ENCODE measurements at places on chromosomes 6 and 20. TPM values are rescaled to one million over a fixed set of nuclear protein-coding genes. Genes with fewer than 3 reads are reported as not detected.
A peak's percentile ranks its signal among the peaks of the same experiment; 100 is the strongest.

Gene OR2J1
- total RNA-seq, result 1.3 TPM

DNA sequence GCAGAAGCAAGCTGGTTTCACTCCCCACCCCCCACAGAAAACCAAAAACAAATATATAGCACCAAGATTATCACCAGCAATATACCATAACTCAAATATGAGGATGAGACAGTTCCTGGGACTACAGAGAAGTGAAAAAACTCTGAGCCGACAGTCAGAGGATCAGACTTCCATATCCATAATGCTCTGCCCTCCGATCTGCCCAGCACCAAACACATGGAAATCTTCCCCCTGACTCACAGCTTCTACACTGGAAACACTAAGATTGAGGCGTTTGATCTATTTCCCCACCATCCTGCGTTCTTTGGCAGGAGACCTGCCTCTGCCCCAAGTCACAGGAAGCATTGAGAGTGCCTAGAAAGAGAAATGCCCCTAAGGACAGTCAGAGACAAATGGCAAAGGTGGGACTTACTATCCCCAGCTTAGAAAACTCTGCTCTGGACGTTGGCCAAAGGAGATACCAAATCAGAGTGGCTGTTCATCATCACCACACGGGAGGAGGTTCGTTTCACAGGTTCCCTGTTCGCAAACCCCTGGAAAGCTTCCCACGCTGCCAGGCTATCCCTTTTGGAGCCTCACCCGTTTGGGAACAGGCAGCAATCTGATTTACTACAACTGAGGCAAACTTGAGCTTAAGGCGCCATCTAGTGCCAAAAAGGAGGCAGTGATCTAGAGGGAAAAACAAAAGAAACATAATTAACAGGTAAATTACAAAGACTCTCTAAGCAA is 48.7 kb upstream of the SRSF6 start:
- DNase-seq, result peak; percentile 50

GRCh38 chr6:113908801-113909200 is 51.7 kb downstream of the MARCKS start:
- DNase-seq, result no peak

DNA sequence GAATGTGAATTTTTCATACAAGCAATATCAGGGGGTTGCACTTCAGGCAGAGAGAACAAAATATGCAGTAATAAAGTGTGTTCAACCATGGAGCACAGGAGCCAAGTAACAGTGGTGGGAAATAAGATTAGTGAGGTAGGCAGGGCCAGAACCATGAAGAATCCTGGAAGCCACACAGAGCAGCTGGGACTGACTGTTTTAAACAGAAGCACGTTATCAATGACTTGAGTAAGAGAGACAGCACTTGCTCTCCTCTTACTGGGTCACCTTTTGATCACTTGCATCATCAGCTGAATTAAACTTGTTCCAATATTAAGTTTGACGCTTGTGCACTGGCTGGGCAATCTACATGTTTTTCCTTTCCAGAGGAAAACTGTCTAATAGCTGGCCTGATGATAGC is 238.5 kb downstream of the TBX18 start:
- no peak for DNase-seq

DNA sequence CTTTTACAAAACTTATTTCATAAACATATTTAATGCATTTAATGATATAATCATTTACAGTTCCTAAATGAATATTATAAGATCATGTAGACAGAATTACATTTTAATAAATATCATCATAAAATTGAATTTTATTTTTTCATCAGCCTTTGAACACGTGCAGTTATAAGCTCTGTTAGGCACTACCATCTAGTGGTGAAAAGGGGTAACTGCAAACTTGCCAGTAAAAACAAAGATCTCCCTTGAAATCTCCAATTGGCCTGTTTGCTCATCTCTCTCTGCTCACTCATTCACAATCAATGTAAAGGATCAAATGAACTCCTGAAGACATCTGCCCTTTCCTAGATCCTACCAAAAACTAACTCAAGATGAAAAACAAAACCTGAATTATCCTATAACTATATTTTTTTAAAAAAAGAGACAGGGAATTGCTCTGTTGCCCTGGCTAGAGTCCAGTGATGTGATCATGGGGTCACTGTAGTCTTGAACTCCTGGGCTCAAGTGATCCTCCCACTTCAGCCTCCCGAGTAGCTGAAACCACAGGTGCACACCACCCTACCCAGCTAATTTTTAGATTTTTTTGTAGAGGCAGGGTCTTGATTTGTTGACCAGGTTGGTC is 31.7 kb downstream of the SAMHD1 start:
- DNase-seq, result peak; percentile 26

DNA sequence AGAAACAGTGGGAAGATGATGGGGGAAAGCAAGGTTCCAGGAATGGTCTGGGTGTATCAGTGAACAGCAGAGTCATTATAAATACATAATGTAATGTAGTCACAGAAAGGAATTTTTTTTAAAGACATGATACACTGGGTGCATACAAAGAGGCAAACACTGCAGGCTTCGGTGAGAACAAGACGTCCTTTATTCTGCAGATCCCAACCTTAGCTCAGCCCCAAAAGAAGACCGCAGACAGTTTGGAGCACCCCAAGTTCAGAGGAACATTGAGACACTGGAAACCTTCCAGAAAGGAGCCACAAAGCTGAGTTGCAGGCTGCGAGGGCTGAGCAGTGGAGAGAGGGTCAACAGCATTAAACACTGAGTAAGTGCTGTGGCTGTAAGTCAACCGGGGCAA is 30.6 kb upstream of the FOXC1 start:
- no peak for DNase-seq

- DNase-seq, result peak; percentile 39
Observed at GRCh38 chr6:125611573-125612344, 137.7 kb upstream of the HEY2 start.

DNA sequence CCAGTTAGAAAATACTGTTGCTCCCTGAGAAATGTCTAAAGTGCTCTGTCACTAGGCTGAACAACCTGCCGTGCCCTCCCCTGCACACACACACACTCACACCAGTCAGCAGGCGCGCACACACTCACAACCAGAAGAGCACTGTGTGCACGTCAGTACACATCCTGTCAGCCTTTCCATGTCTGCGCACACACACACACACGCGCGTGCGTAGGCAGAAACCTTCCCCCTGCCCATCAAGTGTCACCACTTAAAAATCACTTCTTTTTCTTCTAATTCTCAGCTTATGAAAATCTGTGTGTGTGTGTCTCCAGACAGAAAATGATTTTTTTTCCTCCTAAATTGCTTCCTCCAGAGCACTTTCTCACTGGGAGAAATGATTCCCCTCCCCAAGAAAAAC is 100.3 kb downstream of the EDN3 start:
- no peak for DNase-seq

Gene SYCP2L
- 6.9 TPM for total RNA-seq

Gene PROKR2
- total RNA-seq, result 0.31 TPM

All from testis (tissue), 5 donors.